ENCODE measurements at places on chromosomes 6 and 20.

- DNase-seq, result no peak
These were observed 188.4 kb downstream of the JARID2 start for GRCh38 chr6:15434263-15434662.

DNA sequence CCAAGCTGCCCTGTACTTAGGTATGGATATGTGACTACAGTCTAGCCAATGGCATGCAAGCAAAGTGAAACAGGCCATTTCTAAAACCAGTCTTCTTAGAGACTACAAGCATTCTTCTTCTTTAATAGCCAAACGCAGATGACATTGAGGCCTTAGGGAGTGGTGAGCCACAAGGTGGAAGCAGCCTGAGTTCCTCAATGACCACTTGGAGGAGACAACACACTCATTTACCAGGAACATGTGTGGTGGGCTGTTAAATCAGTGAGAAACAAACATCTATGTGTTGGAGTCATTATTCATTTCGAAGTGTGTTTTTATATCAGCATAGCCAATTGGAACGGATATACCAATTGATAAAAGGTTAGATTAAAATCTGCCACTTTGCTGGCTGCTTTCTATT lies 122.0 kb downstream of the GFRAL start:
- no peak for DNase-seq

DNA sequence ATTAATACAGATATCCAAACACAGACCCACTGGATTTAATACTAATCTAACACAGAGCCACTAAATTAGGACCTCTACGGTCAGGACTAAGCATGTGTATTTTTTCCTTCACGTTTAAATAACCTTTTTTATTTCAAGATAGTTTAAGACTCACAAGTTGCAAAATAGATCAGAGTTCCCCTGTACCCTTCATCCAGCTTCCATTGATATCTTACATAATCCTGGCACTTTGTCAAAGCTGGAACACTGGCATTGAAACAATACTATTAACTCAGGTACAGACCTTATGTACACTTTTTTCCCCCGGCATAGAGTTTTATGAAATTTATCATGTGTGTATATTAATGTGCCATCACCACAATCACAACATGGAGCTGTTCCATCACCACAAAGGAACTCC lies 2.1 kb downstream of the C6orf163 start:
- DNase-seq, result no peak

- DNase-seq, result peak; percentile 82
These were observed 71.3 kb upstream of the TOX2 start for GRCh38 chr20:43843096-43843964.

- no peak for DNase-seq
These were observed 315.1 kb downstream of the THBS2 start for GRCh38 chr6:168938546-168938945.

DNA sequence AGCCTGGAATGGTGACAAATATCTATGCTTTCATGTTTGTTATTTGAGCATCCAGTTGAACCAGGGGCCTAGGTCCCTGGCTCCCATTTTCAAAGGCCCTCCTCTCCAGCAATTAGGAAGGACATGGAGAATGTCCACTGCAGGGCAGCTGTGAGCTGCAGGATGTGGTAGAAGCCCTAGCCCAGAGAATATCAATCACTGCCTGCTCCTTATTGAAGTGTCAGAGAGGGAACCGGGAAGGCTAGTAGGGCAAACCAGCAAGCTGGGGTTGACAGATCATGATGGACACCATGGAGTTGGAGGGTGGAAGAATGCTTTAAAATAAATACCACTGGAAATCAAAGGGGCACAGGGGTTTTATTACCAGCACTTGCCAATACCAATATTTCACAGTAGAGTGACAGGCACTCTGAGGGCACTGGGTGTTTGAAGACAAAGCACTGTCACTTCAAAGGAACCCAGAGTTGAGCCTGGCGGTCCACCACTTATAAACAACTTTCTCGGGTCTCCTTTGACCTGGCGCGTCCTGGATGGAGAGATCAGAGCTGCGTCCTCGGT lies 47.7 kb downstream of the ZNF831 start:
- no peak for DNase-seq

DNA sequence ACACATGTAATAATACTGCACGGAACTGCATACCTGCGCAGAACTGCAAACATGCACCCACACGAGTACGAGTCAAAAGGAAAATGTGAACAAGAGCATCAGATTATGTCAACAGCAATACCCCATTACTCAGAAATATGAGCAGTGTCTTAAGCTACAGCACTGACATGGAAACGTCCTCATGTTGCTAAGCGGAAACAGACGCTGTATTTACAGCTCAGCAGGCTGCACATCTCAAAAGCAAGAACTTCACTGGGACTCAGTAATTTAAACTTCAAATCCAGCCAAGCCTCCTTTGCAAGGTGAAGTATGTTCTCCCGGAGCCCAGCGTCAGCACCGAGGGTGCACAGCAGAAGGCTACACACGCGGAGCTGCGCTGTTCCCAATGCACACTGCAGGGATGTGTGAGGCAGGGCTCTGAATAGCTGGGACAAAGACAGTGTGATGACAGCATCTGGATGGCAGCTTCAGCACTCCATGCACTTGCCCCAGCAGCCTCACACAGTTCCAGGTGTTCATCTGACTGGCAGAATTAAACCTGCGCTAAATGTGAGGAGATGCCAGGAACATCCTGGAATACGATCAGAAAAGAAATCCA lies 202.8 kb downstream of the WDR27 start:
- DNase-seq, result no peak

DNA sequence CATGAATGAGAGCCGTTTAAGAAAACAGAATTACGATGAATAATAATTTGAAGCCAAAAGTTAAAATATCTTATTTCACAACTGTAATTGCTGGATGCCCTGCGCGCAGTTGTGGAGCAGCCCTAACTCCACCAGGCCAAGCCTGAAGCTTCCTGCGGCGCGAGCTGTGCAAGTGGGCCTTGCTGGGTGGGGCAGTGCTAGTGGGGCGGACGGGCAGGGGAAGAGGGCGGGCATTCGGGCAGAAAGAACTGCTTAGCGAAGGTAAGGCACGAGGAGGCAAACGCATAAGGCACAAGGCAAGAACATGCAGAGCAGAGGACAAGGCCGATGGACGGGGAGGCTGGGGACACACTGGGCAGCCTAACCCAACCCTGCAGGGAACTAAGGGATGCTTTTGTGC lies 2.3 kb downstream of the HLA-DQB2 start:
- DNase-seq, result no peak

DNA sequence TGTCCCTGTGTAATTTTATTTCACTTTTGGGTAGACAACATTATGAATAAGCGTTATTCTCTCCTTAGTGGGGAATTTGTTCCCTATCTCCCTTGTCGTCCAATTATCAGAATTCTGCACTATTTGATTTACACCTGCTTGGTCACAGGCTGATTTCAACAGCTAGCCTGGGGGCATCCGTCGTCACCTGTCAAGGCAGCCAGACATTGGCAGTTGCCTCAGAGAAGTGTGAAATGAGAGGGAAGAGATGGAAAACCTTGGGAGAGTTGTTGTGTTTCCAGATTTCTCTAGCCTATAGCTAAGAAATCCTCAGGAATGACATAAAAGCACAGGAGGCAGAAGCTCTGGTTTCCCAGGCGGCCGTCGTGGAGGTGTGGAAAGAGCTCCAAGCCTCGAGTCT lies 891 bp upstream of the GHRH start:
- DNase-seq, result no peak

DNA sequence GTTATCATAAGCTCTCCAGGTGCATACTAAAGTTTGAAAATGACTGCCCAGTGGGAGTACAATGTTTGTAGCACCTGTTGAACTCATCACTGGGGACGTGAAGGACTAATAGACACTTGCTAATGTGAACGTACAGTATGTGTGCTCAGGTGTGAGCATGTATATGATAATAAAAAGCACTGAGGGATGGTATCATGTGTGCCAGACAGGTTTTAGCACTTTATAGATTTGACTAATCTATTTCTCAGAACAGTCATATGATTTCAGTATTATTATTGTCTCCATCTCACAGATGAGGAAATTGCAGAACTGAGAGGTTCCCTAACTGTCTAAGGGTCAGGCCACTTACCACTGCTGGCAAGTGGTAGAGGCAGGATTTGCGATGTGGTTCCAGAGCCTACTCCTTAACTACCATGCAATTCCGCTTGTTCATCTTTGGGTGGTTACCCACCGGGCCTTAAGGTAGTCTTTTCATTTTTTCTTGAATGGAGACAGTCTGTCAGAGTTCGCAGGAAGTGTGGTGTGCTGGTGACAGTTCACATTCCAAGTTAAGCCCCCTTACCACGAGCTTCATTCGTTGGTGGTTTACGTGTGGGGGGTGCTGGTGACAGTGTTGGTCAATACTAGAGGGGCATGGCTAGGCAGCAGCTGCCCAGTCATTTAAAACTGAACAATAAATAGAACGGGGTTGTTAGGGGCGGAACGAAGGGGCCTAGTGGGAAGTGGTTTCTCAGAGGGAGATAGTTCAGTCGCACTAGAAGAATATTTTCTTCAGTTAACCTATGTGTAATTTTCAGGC lies 46.8 kb downstream of the RREB1 start:
- no peak for DNase-seq

DNA sequence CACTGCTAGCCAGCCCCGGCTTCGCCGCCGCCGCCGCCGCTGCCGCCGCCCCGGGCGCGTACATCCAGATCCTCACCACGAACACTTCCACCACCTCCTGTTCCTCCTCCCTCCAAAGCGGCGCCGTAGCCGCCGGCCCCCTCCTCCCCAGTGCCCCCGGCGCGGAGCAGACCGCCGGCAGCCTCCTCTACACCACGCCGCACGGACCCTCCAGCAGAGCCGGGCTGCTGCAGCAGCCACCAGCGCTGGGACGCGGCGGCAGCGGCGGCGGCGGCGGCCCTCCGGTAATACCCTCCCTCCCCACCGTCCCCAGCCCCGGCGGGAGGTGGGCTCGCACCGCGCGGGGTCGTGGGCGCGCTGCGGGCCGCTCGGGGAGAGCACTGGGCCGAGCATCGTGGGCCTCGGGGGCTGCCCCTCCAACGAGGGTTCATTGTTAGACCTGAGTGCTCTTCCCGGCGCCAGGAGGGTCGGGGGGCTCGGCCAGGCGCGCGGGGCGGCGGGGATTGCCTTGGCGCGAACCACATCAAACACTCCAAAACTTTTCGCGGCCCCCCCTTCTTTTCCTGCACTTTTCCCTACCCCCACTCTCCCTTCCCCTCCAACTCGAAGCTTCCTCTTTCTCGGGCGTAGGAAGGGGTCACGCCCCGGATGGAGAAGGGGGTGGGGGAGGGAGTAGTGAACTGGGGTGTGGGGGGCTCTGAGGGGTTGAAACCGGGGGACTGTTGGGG lies 827 bp downstream of the E2F3 start:
- DNase-seq, result no peak

DNA sequence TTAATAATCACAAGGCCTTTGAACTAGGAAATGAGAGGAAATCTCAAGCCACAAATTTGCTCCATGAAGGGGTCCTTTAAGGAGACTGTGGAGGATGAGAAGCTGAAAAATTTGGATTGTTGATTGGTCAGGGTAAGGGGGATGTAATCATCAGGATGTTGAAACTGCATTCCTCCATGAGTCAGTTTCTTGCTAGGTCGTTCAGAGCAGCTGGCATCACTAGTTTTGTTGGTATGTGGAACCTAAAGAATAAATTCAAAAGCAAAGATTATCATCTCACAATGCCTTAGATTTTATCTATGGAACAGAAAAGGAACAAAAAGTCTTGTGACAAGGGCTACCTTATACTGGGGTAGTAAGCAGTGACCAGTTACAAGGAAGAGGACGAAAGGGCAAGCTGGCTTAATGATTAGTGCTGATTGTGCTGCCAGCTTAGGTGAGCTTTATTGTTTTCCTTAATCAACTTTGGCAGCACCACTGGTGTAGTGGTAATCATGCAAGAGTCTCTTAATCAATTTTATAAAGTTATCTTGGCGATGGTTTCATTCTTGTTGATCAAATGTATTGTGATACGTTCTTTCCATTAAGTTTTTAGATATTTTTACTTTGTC lies 36.6 kb downstream of the CRISP2 start:
- DNase-seq, result no peak

DNA sequence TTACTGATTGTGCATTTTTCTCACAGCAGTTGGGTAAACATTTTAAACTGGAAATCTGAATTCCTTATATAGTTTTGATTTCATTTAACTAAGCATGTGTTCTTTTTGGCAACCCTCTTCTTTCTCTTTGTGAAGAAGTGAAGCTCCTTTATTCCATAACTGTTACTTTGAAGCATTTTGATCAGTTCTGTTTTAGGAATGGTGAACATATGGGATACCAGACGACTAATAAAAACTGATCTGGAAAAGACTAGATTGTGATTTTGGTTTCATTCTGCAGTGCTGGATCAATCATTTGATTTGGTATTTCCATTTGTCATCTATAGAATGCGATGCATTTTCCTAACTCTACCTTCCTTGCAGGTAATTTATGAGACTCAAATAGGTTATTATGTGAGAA lies 9.8 kb downstream of the AFG1L start:
- no peak for DNase-seq

Data from AG04450 (cell line).